ENCODE measurements at places on chromosomes 13 and 19.

DNA sequence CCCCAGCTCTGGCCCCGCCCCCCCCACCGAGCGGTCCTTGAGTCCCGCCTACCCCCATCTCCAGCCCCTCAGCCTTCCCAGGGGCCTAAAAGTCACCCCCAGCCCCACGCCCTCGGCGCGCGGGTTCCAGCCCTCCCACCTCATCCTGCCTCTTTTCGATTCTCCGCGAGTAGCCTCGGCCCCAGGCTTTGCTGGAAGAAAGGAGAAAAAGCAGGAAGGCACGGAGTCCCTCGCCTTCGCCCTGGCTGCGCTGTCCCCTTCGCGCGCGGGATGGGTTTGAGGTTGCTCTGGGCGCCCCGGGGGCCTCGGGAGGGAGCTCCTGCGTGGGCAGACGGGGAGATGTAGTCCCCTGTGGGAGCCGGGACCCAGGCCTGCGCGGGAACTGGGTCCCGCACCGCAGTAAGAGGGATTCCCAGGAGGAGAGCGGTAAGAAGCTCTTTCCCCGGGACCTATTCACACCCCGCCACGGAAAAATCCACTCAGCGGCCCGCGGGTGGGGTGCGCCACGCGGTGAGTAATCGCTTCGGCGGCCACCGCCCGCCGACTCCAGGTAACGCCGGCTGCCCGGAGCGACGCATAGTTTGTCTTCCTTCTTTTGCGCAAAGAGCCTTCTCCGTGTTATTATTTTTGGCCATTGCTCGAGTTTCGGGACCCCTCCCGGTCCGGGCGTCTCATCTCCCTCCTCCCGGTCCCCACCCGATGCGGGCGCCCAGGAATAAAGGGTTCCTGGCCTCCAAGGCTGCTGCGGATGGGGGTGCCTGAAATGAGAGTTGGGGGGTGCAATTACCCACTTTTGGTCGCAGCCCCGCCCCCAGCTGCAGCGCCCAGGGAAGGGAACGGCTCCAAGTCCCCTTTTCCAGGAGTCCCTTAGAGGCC, 865 bp upstream of the CRLF1 start:
- no peak for DNase-seq

GRCh38 chr19:48379058-48379457, 12.3 kb downstream of the KDELR1 start:
- DNase-seq: no peak

DNA sequence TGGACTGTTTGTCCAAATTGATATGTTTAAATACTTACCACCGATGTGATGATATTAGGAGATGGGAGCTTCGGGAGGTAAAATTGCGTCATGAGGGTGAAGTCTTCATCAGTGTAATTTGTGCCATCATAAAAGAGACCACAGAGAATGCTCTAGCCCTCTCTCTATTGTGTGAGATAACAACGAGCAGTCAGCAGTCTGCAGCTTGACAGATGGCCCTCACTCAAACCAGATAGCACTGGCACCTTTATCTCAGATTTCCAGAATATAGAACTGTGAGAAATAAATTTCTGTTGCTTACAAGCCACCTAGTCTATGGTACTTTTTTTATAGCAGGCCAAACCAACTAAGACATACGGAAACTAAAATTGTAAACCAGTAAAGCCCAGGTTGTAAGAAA, 1718.9 kb upstream of the MIR17HG start:
- DNase-seq: no peak

DNA sequence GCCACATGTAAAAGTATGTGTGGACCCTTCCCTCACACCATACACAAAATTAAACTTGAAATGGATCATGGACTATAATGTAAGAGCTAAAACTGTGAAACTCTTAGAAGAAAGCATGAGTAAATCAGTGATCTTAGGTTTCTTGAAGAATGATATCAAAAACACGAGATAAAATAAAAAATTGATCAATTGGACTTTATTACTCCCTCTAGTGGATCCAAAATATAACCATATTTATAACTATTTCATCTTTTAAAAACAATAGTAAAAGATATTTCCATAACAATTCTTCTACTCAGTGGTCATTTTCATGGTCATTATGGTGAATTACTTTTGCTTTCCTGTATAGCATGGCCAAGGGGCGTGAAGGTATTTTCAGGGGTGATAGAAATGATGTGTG, 174.6 kb upstream of the LSM14A start:
- no peak for DNase-seq

GRCh38 chr13:52371736-52372247, 34.2 kb downstream of the THSD1 start:
- no peak for DNase-seq

- DNase-seq: no peak
Measured at GRCh38 chr19:3547301-3547731, 8.3 kb downstream of the TEKTIP1 start.

DNA sequence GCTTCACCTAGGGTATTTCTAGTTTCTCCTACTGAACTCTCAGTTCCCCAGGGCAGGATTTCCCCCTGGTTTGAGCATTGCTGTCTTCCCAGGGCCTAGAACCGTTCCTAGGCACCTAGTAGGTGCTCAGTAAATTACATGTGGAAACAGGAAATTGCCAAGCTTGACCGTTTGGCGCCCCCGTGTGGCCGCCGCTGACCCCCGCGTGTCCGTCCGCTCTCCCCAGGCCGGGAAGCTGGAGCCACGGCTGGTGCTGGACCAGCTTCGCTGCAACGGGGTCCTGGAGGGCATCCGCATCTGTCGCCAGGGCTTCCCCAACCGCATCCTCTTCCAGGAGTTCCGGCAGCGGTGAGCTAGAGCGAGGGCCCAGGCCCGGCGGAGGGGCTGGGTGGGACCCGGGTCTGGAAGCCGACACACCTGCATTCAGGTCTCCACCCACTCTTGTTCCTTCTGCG, 55.5 kb downstream of the MYH14 start:
- DNase-seq: no peak

GRCh38 chr13:39822437-39822836, 167.0 kb downstream of the COG6 start:
- DNase-seq: no peak

- DNase-seq: no peak
Measured at GRCh38 chr19:42089191-42089750, 13.3 kb downstream of the ZNF574 start.

DNA sequence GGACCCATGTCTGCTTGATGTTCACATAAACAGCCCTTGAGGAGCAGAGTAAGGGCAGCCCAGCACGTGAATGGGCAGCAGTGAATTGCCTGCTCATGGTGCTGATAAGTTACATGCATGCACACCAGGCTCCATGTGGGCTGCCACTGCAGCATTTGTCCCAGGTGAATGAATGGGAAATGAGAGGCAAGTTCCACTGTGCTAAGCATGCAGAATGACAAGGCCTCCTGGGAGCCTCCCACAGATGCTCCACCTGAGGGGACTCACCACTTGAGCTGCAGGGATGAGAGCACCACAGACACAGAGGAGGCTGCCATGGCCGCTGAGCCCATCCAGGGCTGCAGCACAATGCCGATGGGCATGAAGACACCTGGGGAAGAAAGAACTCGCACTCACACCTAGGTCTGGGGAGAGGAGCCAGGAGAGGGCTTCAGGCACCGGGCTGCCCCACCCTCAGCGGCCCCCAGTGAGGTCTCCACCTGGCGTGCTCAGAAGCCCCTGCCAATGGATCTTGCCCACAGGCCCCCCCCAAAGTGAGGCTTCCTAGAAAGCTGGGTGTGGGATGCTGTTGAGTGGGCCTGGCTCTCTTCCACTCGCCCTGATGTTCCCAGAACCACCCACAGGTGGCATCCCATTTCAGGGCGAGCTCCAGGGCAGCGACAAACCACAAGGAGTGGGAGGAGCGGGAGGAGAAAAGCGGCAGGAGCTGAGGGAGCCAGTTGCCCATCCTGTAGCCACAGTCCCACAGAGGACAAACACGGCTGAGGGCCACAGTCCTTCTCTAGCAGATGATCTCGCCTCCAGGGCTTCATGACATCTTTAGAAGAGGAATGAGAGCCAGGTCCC, 73.8 kb downstream of the CCDC70 start:
- no peak for DNase-seq

- DNase-seq: no peak
Measured at GRCh38 chr13:100130092-100130491, 41.2 kb downstream of the PCCA start.

DNA sequence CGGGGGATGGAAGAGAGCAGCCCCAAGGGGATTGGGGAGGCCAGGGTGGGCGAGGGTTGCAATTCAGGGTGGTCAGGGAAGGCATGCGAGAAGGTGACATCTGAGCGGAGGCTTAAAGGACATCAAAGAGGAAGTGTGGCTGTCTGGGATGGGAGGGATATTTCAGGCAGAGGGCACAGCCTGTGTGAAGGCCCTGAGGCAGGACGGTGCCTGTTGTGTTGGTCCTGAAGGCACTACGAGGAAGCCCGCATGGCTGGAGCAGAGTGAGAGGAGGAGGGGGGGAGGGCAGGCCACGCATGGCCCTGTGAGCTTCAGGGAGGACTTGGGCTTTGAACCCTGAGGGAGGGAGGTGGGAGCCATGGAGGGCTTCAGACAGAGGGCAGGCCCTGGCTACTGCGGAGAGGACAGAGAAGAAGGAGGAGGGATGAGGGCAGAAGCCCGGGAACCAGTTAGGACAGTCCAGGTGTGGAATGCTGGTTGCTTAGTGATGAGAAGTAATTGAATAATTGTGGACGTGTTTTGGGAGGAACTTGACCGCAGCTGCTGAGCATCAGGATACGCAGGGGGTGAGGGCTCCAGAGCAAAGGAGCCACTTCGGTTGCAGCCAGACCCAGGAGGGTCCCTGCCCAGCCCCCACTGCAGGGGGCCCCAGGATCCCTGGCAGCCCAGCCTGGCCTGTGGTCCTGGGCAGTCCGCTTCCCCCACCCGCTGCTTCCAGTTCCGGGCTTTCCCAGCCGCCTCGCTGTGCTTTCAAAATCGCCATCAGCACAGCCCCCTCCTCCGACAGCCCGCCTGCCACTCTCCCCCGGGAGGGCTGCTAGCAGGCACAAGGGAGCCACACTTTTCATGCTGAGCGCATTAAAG, 6.2 kb downstream of the TLE6 start:
- peak; percentile 75 for DNase-seq

DNA sequence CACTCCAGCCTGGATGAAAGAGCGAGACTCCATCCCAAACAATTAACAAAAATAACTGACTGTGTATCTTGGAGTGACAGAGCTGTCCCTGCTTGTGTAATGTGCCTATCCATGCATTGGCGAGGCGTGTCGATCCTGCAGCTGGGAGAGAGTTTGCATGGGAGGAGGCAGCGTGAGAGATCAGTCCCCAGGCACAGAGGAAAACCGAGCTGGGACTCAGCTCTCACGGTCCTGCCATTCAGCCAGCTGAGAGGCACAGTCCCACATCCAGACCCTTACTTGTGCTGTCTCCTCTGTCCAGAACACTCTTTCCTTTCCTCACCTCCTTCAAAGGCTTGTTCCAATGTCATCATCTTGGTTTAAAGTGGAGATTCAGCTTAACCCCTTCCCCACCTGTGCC, 11.9 kb upstream of the SULT2B1 start:
- peak; percentile 13 for DNase-seq

- no peak for DNase-seq
Measured at GRCh38 chr13:102788683-102789082, 10.1 kb downstream of the POGLUT2 start.

DNA sequence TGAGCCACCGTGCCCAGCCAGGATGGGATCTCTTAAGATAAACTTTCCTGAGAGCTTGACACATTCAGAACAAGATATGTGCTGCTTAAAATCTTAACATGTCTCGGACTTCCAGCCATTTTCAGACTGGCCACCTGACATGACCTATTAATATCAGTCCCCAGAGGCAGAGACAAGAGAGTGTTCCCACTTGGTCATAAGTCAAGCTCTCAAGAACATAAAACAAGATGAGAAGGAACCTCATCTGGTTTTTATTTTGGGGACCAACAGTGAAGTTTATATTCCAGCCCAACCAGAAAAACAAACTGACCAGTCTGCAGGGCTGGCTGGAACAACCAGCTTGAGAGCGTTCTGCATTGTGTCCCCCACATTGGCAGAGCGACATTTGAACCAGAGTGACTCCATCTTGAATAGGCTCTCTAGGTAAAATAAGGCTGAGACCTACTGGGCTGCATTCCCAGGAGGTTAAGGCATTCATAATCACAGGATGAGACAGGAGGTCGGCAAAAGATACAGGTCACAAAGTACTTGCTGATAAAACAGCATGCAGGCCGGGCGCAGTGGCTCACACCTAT, 21.8 kb upstream of the PLEKHF1 start:
- DNase-seq: no peak

DNA sequence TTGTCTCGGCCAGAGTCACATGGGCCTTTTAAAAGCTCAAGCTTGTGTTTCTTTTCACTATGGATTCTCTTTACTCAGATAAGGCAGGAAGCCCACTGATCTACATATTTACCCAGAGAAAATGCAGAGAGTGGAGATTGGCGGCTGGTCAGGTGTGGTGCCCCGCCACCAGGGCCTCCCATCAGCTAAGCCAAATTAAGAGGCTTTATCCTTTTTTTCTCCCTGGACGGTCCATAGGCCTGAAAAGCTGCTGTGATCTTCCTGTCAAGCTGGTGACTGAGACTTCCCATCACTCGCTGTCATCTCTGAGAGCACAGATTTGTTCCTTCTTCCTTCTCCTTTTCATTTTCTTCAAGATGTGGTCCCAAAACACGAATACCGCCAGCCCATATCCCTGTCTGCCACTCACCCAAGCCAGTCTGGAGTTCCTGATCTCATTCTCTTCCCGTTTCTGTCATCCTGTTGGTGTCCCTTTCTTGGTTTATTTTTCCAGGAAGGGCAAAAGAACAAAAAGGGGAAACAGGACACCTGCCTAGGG, 1.9 kb downstream of the SAFB start:
- DNase-seq: no peak

DNA sequence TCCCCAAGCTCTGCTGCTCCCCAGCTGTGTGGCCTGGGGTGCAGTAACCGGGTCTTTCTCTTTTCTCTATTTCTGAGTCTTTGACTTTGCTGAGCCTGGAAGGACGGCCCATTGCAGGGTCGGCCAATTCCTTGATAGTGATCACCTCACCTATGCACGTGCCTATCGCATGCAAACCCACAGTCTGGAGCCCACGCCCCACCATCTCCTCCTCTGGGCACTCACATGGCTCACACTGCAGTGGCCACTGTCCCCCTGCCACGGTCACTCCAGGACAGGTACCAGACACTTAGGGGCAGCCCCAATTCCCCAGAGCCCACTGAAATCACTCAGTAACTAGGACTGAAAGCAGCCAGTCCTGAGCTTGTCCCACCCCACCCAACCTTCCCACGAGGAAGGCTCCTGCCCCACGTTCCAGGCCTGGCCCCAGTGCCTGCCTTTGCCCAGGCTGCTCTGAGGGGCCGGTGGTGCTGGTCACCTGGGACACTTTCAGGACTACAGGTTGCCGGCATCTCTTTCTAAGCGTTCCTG, 137.6 kb downstream of the TEX29 start:
- DNase-seq: no peak

GRCh38 chr13:54775501-54776191, 1747.0 kb downstream of the OLFM4 start:
- DNase-seq: no peak

GRCh38 chr13:50282016-50282415, 266.8 kb downstream of the KCNRG start:
- no peak for DNase-seq

GRCh38 chr13:88919970-88920628, 1248.9 kb downstream of the SLITRK5 start:
- DNase-seq: no peak

Measured in NCI-H2081 treated with DMSO at 0.1 percent for 48 hours (cell line).